Amniotic stem cell (primary cell): ENCODE measurements at places on chromosomes 5 and 9.
A peak's percentile ranks its signal among the peaks of the same experiment; 100 is the strongest.

DNA sequence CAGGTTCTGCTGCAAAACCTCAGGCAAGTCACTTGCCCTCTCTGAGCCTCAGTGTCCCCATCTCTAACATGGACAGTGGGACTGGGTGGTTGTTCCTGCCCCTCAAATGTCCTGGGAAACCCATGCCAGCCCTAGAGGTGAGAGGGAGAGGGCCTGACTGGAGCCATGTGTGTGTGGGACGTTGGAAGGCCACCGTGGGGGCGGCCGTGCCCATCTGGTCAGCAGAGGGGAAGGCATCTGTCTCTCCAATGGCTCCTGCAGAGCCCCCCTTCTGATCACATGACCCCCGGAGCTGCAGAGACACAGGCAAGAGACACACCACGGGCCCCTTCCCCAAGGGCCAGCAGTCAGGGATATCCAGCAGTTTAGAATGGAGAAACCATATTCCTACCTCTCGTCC lies 1.7 kb downstream of the DNM1 start:
- DNase-seq = no peak

DNA sequence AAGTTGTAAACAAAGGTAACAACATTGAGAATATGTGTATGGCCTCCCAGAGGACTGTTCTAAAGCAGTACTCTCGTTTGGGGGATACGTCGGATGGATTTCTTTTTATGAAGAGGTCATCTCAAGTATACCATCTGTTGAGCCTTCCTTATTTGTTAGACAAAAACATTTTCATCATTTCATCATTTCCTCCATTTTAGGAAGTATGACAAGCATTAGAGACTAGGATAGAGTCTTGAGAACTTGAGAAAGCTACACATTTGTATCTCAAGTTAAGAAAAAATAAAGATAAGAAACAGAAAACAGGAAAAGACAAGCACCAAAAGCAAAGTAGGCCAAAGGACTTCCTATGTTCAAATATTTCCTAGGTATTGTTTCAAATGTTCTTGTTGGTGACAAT lies 307.0 kb downstream of the EFNA5 start:
- no peak for DNase-seq

- peak; percentile 94 for DNase-seq
These were observed at the start of gene PCDHGC3 for GRCh38 chr5:141475625-141476131. PCDHGC3 (plus strand) TSS chr5:141475966; CDS start chr5:141476117, 151 bp downstream.

DNA sequence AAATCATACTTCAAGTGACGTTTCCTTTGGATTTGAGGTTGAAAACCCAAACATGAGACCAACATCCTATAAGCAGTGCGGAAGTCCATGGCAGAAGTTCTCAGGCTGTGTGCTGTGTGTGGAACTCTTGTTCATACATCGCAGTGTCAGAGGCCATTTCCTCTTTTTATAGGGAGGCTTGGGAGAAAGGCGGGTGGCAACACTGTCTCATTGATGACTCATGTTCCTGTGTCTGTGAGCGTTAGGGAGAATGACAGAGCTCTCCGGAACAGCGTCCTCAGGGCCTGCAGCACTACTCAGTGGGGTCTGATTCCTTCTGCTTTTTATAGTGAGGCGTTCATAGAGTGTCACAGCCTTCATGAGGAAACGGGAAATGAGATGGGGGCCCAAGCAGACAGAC lies 98.8 kb upstream of the BASP1 start:
- DNase-seq = peak; percentile 84

- no peak for DNase-seq
These were observed 10.2 kb downstream of the DCANP1 start for GRCh38 chr5:135436951-135437418.

GRCh38 chr5:33010846-33011245 lies 299.7 kb downstream of the NPR3 start:
- no peak for DNase-seq

- DNase-seq = no peak
These were observed 2.3 kb downstream of the EFNA5 start for GRCh38 chr5:107668154-107669095.

GRCh38 chr5:172731680-172732074 lies 39.3 kb downstream of the DUSP1 start:
- DNase-seq = no peak

DNA sequence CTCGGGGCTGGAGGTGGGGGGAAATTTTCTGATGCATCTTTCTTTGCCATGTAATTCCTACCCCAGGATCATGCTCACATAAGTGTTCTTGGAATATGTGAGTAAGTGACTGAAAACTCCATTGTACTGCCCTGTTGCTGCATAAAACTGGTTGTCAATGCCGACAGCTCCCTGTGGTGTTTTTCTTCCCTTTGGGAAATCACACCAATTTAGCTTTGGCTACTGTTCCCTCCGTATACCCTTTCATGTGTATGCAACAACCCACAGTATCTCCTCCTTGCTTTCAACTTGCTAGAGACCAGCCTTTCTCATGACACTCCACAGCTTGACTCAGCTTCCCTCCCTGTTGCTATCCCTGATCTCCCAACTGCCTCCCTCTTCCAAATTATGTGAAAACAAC lies 240.6 kb downstream of the TRIM32 start:
- DNase-seq = no peak

DNA sequence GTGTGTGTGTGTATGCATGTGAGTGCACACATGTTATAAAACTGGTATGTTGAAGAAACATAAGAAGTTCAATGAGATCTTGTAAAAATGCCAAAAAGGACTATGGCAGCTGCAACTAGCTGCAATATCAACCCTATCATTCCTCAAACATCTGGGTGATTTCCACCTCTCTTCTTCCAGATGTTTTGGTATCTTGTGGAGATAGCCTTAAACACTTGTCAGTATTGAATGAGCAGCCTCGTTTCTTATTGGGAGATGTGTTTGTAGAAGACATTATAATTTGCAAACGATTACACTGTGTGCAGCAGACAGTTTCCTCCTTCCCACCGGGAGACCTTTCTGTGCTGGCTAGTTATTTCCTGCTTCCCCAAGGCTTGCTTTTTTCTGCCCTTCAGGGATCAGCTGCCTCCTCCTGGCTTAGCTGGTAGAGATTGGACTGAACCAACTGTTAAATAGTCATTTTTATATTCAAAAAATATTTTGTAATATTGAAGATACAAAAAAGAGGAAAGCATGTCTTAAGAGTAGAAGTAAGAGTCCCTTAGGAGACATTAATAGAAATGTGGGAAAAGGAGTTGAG lies 168.4 kb upstream of the MPDZ start:
- DNase-seq = no peak

DNA sequence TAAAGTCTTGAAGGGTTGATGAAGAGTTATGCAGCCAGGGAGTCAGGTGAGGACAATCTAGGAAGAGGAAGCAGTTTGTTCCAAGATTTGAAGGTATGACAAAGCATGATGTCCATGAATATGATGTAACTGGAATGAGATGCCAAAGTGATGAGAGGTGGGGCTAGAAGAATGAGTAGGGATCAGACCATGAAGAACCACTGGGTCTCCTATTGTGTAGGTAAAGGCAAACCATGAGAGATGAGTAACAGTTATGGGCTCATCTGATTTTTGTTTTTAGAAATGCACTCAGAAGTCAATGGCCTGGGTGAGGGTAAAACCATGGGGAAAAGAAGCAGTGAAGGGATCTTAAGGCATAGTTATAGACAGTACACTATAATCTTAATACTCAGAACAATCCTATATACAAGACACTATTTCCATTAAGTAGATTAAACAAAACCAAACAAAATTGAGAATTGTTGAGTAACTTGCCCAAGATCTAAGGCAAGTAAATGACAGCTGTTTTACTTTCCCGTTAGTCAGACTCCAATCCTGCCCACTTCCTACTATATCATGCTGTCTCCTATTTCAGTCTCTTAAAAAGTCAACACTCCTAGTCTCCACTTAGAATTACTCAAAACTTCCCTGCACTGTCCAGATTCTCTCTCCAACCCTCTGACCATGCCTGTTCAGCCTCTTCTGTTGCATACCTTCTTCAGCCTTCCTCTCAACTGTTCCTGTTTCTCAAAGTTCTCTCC lies 393.8 kb upstream of the MEF2C start:
- no peak for DNase-seq

- no peak for DNase-seq
These were observed 146.3 kb upstream of the RGMB start for GRCh38 chr5:98627121-98627520.

DNA sequence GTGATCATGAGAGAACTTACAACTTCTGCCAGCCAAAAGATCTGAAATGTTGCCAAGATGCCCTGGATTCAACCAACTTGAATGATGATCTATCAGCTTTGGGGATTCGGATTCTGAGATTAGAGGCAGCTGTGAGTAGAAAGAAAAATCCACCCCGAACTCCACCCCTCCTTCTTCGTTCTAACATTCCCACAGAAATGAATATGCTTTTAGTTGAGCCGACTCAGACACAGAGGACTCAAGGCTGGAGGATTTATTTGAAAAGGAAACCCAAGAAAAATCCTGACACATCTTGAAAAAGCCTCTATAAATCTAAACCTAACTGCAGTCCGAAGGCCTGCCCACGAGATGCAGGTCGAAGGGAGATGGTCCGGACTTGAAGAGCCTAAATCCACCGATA lies 275.0 kb downstream of the GAS1 start:
- DNase-seq = no peak

GRCh38 chr5:51271261-51271660 lies 112.0 kb upstream of the ISL1 start:
- DNase-seq = no peak
